ENCODE measurements at places on chromosomes 4 and X.

DNA sequence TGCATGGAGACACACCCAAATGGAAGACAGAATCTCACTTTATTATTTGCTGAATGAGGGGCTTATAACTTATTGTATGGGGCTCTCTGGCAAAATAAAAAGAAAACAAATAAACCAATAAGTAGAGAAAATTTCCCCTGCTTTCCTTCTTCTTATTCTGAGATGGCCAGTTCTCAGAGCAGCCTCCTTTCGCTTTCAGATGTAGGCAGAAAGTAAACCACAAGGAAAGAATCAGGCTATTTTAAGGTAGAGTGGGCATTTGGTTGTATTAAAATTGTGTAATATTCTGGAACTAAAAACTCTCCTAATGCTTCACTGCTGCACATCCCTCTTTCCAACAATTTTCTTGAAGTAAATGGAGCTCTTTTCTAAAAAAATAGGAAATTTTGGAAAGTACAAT, 241.8 kb downstream of the GALNTL6 start:
- no peak for DNase-seq

- no peak for DNase-seq
Observed at GRCh38 chr4:122584519-122584918, 36.3 kb downstream of the IL21 start.

GRCh38 chr4:22474636-22475310, 41.1 kb downstream of the ADGRA3 start:
- DNase-seq: no peak

- DNase-seq: no peak
Observed at GRCh38 chrX:475926-476723, 89.4 kb upstream of the PPP2R3B start.

DNA sequence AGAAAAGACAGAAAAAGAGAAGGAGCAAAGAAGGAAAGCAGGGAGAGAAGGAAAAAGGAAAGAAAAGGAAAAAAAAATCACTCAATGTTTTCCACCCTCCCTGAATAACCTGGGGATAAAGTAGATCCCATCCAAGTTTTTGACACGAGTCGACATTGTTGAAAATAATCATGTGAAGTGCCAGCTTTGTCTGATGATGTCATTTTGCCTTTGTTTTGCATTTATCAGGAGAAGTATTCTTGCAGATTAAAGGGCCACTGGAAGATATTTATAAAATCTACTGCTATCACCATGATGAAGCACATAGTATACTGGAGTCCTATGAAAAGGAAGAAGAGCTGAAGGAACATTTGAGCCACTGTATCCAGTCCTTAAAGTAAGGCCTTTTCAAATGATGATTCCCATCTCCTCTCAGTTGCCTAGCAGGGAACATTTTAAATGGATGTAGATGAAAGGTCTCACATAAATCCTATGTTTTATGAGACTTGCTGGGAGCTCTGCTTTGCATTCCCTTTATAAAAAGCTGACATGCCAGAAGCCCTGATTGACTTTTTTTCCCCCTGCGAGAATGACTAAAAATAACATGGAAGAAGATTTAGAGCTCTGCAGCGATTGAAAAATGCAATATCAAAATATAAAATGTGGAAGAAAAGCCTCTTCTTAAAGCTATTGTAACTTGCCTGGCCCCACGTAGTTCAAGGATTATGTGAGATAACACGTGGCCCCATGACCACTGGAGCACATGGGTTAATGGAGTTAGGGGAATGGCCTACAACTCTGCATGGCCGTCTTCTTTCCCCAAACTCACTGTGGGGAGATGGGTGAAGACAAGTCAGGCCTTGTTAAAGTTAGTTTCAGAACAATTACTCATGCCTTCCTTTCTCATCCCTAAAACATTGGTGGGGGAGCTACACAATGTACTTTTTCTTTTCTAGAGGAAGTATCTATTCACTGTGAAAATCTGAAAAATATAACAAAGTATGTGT, 77.5 kb downstream of the INTS12 start:
- DNase-seq: no peak

GRCh38 chrX:2490634-2491033, 10.1 kb downstream of the DHRSX start:
- no peak for DNase-seq

- no peak for DNase-seq
Observed at GRCh38 chr4:136918772-136919171, 613.5 kb downstream of the PCDH18 start.

- DNase-seq: no peak
Observed at GRCh38 chr4:8215001-8215427, 15.9 kb downstream of the SH3TC1 start.

GRCh38 chrX:100072336-100072735, 337.7 kb downstream of the PCDH19 start:
- DNase-seq: no peak

- DNase-seq: peak; percentile 65
Observed at GRCh38 chr4:185811509-185812364, at the start of gene SORBS2. TSS of gene SORBS2 (minus strand) at chr4:185812194. CDS start at chr4:185690571, 121,623 bp downstream.

- DNase-seq: no peak
Observed at GRCh38 chr4:137635108-137635507, 102.8 kb upstream of the PCDH18 start.

GRCh38 chr4:150896497-150896896, 118.6 kb downstream of the LRBA start:
- no peak for DNase-seq

GRCh38 chrX:119570351-119570835, 4.0 kb upstream of the UBE2A start:
- DNase-seq: no peak

DNA sequence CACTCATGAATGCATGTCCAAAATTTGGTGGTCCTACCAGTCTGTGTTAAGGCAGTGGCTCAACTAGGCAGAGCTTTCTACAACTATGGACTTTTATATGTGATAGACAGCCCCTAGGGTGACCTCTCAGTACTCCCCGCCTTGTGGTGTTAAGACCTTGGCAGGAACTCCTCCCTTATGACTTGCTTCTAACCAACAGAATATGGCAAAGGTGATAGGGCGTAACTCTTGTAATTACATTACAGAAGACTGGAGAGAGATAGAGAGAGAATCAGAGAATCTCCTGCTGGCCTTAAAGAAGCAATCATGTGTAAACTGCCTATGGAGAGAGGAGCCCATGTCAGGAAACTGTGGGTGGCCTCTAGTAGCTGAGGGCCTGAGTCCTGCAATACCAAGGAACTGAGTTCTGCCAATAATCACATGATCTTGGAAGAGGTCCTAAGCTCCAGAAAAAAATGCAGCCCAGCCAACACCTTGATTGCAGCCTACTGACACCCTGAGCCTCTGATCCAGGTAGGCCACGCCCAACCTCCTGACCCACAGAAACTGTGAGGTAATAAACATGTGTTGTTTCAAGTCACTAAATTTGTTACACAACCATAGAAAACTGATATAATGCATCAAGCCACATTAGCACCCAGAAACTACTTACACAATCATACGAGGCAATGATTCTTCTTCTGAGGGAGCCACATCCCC, 68.9 kb downstream of the INPP4B start:
- no peak for DNase-seq

GRCh38 chrX:110146521-110146920, 143.6 kb downstream of the TMEM164 start:
- DNase-seq: peak; percentile 7

- no peak for DNase-seq
Observed at GRCh38 chr4:153787061-153787560, 1.8 kb downstream of the SFRP2 start.

DNA sequence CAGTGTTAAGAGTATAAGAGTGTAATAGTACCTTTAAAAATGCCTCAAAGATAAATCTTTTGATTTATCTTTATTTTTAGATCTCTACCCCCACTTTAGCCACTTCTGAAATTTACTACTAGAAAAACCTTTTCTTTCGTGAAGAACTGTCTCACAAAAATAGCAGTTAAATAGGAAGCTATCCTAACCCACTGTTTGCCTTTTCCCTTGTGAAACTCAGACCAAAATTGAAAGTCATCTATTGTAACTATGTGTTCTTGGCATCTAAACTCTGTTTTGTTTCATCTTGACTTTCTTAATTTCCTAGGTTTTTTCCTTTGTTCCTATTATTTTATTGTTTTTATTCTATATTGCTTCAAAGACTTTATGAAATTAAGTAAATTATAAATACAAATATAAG, 7.8 kb upstream of the TMEM144 start:
- no peak for DNase-seq

DNA sequence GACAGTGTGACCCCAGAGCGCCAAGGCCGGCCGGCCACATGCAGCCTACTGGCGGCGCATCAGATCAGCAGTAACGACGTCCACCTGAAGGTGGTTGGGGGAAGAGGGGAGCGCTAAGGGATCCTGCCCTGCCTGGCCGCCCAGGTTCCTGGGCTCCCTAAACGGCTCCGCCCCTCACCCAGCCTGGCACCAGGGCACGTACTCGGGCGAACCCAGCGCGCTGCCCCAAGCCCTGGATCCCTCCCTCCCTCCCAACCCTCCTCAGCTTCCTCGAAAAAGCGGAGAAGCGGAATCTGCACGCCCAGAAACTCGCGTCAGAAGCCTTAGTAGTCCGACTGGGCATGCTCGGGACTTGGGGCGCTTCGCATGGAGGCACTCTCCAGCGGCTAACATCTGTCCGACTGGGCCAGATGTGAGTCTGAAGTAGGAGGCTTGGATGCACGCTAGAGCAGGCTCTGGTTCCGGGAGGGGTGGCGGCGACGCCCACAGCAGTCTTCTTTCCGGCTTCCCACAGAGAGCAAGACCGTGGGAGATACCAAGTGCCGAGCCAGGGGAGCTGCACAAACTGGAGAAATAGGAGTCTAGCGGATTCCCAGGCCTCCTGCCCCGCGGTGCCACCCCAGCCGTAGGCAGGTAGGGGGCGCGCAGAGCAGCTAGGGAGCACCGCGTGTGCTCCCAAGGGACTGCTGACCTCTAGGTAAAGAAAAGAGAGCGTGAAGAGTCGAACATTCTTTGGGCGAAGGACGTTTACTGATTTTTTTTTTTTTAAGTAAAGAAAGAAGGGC, 114.3 kb upstream of the TEX13C start:
- peak; percentile 42 for DNase-seq

GRCh38 chrX:42025861-42026260, 102.5 kb upstream of the CASK start:
- DNase-seq: no peak

DNA sequence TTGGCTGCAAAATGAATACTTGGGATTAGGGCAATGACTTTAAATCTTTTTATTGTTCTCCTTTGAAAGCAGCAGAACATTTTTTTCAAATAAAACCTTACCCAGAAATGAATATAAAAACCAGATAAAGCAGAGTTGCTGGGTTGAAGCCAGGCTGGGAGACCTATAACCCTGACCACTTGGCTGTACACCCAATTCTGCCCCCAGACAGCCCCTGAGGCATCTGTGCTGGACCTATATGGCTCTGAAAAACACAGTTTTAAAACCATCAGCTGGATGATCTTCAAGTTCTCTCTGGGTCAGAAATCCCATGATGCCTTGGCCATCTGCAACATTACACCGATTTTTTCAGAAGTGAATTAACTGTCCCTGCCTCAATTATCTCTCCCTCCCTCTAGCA, 23.7 kb upstream of the GLRA2 start:
- no peak for DNase-seq

DNA sequence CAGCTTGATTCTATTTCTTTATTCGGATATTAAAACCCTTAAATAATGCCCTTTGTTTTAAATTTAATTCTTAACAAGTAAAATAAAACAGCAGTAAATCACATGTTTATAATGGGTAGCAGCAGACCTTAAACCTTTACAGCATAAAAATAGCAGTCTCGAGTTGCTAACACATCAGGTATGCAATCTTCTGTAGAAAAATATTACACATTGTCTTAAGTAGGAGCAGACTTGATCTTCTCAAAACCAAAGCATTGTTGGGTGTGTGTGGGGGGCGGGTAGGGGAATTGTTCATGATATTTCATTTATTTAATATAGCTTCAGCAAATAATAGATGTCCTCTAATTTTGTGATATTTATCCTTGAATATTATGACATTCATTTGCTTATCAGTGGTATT, 331.4 kb downstream of the PCDH7 start:
- no peak for DNase-seq

DNA sequence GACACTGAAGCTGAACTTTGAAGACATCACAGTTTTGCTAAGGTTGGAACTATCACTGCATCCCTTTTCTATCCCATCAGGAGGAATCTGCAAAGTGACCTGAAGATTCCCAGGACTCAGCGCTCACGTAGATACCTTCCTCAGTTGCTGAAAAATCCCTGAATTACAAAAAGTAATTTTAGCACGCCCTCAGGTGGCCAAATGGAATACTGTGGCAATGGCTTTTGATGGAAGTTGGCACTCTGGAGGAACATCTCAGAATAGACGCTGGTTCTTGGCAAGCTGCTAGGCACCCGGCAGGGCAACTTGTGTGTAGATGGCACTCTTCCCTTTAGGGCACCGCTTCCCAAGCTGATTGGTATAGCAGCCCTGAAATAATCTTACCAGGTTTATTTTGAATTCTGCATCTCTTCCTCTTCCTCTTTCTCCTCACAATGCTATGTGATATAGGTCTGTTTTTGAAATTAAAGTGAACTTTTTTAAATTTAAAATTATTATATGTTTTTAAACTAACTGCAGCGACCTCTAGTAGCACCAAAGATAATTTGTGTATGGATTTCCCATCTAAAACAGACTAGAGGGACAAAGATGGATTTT, 16.3 kb upstream of the ESX1 start:
- peak; percentile 10 for DNase-seq
